Hematopoietic multipotent progenitor cell treated with erythropoietin and hydrocortisone succinate and interleukin-3 and kit ligand, for 17 days (in vitro differentiated cells): ENCODE measurements at places on chromosomes 13 and 19.

DNA sequence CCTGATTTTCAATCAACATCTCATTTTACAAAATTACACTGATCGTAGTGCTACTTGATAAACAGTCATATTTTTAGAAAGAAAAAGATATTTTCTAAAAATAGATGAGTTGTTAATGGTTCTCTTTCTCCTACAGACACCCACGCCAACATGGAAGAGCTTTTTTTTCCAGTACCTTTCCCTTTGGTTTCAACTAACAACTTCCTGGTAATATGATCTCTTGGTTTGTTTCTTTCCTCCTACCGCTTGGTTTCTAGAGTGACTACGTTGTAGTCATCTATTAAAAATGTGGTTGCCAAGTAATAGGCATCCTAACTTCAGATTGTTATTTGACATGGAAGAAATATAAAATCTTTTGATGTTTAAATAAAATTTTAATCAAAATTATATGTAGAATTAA is 189.0 kb downstream of the LACC1 start:
- DNase-seq = no peak

- no peak for DNase-seq
Observed at GRCh38 chr13:29451976-29452375, 143.5 kb downstream of the SLC7A1 start.

- no peak for DNase-seq
Observed at GRCh38 chr13:99416411-99417121, 84.7 kb upstream of the TM9SF2 start.

DNA sequence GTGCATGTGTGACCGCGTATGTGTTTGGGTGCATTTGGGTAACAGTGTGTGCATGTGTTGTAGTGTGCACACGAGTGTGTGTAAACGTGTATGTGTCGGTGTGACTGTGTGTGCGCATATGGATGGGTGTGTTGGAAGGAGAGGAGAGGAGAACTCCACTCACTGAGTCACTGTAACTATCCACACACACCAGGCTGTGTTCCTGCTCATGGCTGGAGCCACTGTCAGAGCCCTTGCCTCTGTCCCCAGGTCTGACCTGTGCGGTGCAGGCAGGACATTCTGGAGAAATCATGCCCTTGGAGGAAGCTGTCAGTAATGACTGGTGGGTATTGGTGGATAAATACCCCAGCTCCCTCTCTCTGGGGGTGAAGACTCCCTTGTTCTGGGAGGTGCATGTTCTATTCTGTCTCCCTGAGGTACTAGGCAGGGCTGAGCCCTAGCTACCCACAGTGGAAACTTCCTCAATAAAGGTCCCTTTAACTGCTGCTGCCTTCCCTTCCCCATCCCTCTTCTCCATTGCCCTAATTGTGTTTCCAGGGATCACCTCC is 48.4 kb downstream of the CYP4F22 start:
- no peak for DNase-seq

- no peak for DNase-seq
Observed at GRCh38 chr13:107117327-107118012, 549.5 kb upstream of the ARGLU1 start.

DNA sequence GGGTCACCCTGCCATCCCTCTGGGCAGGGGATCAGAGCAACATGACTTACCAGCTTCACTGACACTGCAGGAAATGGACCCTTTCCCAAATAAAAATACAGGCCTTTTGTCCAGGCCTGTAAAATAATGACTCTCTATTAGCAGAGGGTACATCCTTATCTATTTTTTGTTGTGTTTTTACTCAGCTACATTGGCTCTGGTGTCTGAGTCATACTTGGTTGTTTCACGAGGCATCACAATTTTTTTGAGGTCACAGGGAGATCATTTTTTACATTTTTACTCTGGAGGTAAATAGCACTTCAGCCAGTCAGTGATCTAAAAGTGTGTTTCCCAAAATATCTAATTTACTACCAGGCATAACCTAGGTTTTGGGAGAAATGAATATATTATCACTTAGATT is 6.9 kb upstream of the HTR2A start:
- no peak for DNase-seq

- DNase-seq = no peak
Observed at GRCh38 chr19:45765702-45766295, 3.3 kb downstream of the SIX5 start.

DNA sequence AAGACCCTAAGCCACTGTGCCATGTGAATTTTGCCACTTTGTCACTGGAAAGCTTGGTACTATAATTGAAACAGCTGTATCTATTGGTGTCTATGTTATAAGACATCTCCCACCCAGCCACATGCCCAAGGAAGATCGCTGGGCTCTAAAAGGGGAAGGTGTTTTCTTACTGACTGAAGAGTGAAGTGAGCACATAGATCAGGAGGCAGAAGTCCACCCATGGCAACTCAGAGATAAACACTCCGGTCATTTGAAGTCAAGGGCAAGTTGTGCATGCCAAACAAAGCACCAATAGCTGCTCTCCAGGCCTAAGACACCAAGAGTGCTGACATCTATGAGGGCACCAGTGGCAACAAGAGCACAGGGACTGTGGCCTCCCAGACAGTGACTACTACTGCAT is 153.8 kb downstream of the KCTD12 start:
- DNase-seq = no peak

DNA sequence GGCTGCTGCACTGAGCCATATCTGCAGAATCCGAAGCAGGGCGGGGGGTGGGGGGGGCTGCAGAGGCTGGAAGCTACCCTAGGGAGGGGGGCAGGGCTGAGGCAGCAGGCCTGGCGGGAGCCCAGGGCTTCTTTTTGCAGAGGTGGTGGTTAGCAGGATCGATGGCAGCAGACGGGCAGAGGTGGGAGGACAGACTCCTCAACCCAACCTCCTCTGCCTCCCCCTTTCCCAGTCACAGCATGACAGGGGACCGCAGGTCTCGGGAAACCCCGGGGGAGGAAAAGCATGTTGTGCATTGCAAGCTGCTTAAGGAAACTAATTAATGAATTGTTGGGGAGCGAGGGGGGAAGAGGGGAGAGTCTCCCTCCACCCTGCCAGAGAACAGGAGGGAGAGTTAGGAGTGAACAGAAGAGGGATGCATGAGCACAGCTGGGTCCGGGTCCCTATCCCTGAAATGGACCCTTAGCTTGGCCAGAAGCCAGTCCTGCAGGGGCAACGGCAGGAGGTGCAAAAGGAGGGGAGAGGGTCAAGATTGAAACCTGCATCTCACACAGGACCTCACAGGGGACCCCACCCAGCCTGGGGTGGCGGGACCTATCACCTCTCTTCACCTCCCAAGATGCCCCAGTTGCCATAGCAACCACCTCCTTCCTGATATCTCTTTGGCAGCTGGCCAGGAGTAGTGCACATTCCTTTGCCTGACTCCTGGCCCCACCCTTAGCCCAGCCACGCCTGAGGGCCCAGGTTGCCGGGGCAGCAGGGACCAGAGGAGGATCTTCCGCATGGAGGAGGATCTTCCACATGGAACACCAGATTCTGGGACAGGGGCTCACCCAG is 1.8 kb downstream of the FXYD7 start:
- DNase-seq = peak; percentile 60

GRCh38 chr13:112756967-112757758 is 67.3 kb downstream of the ATP11A start:
- DNase-seq = no peak

- no peak for DNase-seq
Observed at GRCh38 chr13:53138376-53139036, 109.9 kb downstream of the OLFM4 start.

GRCh38 chr19:17306285-17306714 is 628 bp downstream of the MRPL34 start:
- DNase-seq = no peak

DNA sequence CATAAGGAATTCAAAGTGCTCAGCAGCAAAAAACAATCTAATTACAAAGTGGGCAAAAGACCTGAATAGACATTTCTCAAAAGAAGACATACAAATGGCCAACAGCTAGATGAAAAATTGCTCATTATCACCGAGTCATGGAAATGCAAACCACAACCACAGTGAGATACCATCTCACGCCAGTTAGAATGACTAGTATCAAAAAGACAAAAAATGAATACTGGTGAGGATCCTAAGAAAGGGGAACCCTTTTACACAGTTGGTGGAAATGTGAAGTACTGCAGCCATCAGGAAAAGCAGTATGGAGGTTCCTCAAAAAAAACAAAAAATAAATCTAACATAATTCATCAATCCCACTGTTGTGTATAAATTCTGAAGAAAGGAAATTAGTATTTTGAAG is 1206.1 kb downstream of the EFNB2 start:
- DNase-seq = no peak

DNA sequence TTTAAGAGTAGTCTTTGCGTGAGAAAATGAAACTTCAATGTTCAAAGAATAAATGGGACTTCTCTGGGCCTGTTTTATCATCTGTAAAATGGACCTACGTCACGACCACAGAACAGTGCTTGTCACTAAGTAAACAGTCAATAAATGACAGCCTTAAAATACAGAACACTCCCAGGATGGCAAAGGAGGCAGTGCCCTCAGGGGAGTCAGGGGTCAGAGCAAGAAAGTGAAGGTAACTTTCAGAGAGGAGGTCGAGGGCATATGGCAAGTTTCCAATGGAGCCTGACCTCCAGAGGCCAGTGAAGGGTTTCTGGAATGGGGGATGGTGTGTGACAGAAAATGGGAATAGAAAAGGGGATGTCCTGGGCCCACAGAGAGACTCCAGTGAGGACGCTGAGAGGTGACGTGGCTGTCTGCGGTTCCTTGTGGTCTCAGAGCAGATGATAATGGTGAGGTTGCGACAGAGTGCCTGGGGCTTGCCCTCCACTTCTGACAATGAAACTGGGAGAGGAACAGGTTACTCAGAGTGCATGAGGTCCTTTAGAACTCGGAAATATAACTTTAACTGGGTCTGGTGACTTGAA is 91.8 kb downstream of the UBL3 start:
- DNase-seq = no peak

DNA sequence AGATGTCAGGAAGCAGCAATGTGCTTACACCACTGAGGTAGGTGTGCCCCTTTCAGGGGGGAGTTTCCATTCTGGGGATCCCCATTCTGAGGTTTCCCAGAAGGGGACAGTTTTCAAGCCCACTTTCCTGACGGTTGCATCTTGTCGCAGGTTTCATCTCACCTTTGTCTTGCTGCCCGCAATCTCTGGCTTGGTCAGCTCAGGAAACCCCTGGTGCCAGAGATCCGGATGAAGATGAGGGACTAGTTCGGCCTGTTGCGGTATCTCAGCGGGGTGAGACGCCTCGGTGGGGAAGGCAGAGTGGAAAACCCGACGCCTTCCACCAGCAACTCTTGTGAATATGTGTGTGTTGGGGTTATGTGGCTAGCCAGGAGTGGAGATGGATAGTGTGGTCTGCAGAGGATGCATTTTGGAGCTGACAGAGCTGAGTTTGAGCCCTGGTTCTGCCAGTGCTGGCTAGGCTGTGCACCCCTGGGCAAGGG is 13.1 kb downstream of the TNFSF9 start:
- DNase-seq = no peak

DNA sequence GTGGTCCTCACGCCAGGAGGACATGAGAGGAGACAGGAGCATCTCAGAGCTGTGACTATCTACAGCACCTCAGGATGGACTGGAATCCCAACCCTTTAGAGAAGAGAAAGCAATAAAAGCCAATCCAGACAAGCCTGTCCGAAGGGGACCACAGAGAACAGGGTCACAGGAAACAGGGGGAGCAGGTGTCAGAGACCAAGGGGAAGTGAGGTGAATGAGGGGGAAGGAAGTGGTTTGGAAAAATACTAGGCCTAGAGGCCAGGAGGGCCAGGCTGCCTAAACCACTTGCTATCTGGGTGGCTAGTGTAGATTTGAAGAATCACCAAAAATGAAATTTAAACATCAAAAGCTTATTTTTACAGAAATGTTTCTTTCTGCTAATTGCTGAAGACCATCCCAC is 16.2 kb downstream of the TMTC4 start:
- no peak for DNase-seq

GRCh38 chr13:48491423-48492095 is 41.3 kb downstream of the RCBTB2 start:
- no peak for DNase-seq

DNA sequence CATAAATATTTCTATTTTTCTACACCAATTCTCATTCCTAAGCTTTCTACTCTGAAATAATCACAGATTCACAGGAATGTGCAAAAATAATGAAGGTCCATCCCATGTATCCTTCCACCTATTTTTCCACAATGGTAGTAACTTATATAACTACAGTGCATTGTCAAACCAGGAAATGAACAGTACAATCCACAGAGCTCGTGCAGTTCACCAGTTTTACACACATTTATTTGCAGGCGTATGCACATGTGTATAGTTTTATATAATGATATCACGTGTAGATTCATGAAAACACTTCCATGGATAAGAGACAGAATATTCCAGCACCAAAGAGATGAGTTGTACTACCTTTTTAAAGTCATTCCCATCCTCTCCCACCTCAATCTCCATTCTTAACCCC is 12.9 kb downstream of the EEF1AKMT1 start:
- DNase-seq = no peak

DNA sequence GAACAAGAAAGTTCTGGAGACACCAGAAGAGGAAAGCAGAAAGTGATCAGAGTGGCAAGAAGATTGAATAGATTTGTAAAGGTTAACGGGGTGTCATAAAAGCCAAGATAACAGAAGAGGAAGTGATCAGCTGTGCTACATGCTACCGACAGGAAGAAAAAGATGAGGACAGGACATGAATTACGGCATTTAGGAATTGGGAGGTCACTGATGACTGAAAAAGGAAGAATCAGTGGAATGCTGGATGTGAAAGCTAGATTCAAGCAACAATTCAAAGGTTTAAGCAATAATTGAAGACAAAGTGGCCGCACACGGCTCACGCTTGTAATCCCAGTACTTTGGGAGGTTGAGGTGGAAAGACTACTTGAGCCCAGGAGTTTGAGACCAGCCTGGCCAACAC is 15.1 kb downstream of the ZNF160 start:
- DNase-seq = no peak

GRCh38 chr19:10888421-10888866 is 17.1 kb downstream of the CARM1 start:
- peak; percentile 4 for DNase-seq

DNA sequence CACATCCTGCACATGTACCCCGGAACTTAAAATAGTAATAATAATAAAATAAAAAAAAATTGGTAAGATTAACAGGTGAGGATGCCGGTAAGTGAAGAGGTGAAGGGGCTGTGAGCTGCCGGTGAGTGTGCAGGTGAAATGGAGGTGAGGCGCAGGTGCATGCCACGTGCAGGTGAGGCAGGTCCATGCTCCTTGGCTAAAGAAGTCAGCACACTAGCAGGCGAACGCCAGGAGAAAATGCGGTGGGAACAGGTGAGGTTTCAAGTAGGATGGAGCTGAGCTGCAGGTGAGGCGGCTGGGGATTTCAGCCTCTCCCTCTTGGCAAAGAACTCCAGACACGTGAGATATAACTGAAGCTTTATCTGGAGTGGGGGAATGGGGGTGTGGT is 7.5 kb upstream of the TNFSF14 start:
- DNase-seq = no peak

DNA sequence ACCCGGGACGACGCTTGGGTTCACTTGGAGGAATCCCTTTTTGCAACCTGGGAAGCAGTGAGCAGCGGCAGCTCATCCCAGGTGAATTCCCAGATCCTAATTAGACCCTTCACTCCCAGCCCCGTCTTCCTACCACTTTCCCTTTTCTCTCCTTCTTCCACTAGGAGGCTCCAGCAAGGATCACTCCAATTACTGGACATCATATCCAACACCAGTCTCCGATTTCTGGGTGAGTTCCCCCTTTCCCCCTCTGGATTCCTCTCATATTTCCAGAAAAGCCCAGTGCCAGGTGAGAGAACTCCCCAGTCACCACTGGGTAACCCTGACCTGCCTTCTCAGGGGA is 17.1 kb upstream of the ZSCAN4 start:
- no peak for DNase-seq
